ENCODE measurements at places on chromosomes 3 and 15.

GRCh38 chr15:56868170-56868569, 50.3 kb upstream of the TCF12 start:
- DNase-seq, result no peak

DNA sequence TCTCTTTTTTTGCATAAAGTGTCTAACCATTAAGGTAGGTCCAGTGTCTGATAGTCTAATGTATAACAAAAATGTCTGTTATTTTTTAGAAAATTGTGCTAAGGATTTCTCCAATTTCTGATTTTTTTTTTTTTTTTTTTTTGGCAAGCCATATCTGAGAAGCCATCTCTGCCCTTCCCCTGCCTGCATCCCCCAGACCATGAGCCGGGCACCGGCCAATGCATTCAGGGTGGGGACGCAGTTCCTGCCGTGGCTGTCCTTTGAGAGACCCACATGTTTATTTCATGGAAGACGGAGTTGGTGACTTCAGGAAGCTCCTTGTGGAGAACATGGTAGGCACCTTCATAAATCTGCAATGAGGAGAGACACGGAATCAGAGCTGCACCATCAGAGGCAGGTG, 19.2 kb downstream of the ABTB1 start:
- DNase-seq, result no peak

- DNase-seq, result no peak
Observed at GRCh38 chr15:101120987-101121386, 130.9 kb downstream of the CHSY1 start.

DNA sequence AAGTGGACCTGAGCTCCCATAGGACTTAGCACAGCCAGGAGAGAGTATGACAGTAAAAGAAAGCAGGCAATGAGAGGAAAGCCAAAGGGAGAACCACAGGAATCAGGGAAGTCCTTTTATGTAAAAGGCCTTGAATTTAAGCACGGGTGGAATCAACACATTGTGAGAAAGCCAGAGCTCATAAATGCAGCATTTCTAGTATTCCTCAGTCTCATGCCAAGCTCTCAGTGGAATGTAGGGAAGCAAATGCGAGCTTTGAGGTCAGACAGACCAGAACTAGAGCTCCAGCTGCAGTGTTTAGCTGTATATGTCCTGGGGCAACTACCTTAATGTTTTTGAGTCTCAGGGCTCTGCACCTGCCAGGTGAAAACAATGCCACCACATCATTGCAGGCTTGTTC, 132.1 kb upstream of the TRIM42 start:
- no peak for DNase-seq

- DNase-seq, result no peak
Observed at GRCh38 chr3:18149386-18149785, 275.8 kb downstream of the SATB1 start.

GRCh38 chr3:156071031-156071430, 49.3 kb upstream of the KCNAB1 start:
- no peak for DNase-seq

- DNase-seq, result no peak
Observed at GRCh38 chr3:192687488-192688152, 39.7 kb downstream of the FGF12 start.

Measured in H4 (cell line).